ENCODE measurements at places on chromosomes 6 and 20.
A peak's percentile ranks its signal among the peaks of the same experiment; 100 is the strongest.

DNA sequence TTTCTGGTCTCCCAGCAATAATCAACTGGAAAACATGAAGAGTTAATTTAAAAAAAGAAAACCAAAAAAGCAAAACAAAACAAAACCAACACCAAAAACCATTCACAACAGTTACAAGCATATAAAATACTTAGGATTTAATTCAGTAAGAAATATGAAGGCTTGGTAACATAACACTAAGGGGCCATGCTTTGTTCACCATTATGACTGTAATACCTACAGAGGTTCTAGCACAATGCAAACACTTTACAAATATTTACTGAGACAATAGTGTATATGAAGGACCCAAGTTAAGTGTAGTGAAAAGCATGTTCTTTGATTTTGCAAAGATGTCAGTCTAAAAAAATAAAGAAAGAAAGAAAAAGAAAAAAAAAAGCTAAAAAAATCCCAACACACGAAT lies 109.8 kb upstream of the EMILIN3 start:
- no peak for DNase-seq

- DNase-seq, result no peak
These were observed 224.4 kb upstream of the SASH1 start for GRCh38 chr6:148118244-148118643.

- no peak for DNase-seq
These were observed 17.4 kb upstream of the FAXC start for GRCh38 chr6:99366852-99367251.

DNA sequence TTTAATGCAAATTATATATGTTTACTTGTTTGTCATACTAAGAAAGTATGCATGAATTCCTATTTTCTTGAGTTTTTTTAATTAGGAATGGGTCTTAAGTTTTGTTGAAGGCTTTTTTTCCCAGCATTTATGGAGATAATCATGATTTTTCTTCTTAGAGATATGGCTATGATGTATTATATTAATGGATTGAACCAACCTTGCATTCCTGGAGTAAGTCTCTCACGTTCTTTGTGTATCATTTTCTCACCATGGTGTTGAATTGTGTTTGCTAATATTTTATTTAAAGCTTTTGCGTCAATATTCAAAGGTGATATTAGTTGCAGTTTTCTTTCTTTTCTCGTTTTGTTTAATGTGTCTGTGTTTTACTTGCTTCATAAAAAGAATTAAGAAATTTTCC lies 48.4 kb upstream of the SLC35D3 start:
- no peak for DNase-seq

- no peak for DNase-seq
These were observed 244.4 kb upstream of the HSF2 start for GRCh38 chr6:122154912-122155575.

DNA sequence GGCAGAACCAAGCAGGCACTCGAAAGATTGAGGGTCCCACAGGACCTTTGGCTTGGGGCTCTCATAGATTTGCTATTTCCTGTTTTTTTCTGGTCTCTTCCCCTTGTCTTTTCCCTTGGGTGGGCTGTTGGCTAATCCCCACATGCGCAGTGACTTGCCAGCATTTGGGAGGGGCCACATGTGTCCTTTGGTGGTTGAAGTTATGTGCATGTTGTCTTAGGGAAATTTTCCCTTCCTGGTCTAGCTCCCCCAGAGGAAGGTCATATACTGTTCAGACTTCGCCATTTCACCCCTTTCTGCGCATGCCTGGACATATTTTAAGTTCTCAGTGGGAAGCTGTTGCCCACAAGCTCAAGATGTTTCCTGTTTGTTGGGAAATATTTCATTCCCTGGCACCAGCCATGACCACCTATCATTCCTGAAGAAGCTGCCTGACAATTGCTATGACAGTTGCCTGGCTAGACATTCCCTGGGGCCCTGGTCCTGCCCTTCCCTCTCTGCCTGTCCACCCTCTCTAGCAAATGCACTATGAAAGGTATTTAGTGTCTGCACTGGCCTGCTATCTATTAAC lies 156.2 kb upstream of the THBS2 start:
- DNase-seq, result no peak

- DNase-seq, result no peak
These were observed 44.7 kb downstream of the MBOAT1 start for GRCh38 chr6:20167601-20168000.

DNA sequence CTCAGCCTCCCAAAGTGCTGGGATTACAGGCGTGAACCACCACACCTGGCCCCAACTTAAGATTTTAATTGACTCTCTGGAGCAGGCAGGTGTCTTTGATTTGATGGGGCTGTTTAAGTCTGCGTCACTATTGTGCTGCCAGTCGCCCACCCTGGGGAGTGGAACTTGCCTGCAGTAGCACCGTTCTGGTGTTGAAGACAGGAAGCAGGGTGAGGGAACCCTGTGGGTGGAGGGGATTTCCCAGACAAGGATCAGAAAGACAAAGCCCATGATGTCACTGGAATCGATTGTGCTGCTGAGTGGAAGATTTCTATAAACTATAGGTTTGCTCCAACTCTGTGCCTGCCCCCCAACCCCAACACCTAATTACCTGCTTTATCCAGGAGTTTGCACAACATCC lies 11.0 kb downstream of the ALDH8A1 start:
- no peak for DNase-seq

- no peak for DNase-seq
These were observed 5.0 kb downstream of the PFDN4 start for GRCh38 chr20:54212871-54213270.

GRCh38 chr6:29748391-29749307 lies 25.4 kb downstream of the HLA-F start:
- peak; percentile 78 for DNase-seq

DNA sequence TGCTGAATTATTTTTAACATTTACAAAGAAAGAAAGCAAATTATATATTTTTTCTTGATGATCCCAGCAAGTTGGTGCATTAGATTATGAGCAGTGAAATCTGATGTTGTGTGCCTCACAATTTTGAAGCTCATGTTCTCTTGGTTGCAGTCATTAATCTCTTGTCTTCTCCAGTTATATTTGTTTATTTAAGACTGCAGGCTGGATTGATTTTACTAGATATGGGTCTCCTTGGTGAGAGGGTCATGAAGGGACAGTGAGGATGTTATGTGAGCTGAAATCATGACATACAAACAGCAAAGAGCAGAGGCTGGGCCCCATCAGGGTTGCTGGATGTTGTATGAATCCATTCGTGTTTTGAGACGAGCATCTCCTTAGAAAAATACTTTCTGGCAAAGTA lies 64.2 kb upstream of the AKIRIN2 start:
- no peak for DNase-seq

DNA sequence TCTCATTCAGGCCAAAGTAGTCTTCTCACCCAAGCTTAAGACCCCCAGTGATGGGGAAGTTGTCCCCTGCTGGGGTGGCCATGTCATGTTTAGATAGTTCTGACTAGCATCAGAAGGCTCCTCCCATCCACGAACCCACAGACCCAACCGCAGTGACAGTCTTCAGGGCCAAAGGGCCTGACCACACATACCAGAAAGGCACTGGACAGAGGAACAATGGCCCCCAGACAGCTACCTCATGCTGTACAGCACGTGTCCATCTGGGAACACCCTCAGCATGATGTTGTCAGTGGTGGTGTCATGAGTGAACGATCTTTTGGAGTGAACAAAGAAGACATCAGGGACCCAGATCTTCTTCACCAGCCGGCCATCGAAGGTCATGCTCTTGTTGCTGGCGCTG lies 46.3 kb downstream of the GABRR2 start:
- no peak for DNase-seq

GRCh38 chr6:25318589-25318988 lies 39.4 kb downstream of the CARMIL1 start:
- DNase-seq, result no peak

- DNase-seq, result no peak
These were observed 73.9 kb downstream of the DCDC2 start for GRCh38 chr6:24284006-24284405.

GRCh38 chr20:3660262-3661059 lies 2.7 kb downstream of the GFRA4 start:
- DNase-seq, result no peak

DNA sequence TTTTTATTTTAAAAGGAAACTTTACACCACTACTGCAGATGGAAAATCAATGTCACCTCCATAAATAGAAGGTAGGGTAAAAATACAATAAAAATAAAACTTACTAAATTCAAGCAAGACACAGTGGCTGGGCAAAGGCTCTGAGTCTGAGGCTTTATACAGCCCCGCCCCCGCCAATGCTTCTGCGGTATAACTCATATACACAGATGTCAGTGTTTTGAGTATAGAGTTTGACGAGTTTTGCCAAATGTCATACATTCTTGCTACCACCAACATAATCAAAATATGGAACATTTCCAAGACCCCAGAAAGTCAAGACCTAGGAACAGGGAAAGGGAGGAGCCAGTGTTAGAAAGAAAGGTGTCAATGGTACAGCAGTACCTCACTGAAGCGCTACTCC lies 12.8 kb downstream of the NFATC2 start:
- no peak for DNase-seq

GRCh38 chr6:74408844-74409243 lies 712.8 kb downstream of the CD109 start:
- no peak for DNase-seq

DNA sequence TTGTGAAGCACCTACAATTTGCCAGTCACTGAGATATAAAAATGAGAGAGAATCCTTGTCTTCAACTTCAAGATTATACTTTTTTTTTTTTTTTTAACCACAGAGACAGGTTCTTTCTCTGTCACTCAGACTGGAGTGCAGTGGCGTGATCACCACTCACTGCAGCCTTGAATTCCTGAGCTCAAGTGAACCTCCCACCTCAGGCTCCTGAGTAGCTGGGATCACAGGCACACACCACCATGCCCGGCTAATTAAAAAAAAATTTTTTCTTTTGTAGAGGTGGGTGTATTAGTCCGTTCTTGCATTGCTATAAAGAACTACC lies 51.6 kb upstream of the PMEPA1 start:
- no peak for DNase-seq

DNA sequence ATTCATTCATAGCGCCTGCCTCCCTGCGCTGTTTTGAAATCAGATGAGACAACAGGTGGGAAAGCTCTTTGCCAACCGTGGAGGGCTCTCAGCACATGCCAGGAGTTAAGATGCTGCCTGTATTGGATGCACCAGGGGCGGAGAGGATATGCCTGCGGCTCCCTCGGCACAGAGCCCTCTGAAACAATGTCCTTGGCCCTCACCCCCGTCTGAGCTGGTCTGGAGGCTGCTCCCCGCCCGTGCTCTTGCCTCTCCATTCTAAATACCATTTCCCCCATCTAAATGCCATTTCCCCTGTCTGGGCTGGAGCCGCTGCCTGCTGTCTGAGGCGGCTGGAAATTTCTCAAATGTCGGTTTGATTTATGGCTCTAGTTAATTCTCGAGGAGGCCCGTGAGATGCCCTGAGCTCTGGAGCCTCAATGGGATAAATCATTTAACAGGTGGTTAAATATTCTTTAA lies 50.8 kb upstream of the MLN start:
- DNase-seq, result no peak

- no peak for DNase-seq
These were observed 44.2 kb upstream of the SLC9A8 start for GRCh38 chr20:49768204-49769047.

DNA sequence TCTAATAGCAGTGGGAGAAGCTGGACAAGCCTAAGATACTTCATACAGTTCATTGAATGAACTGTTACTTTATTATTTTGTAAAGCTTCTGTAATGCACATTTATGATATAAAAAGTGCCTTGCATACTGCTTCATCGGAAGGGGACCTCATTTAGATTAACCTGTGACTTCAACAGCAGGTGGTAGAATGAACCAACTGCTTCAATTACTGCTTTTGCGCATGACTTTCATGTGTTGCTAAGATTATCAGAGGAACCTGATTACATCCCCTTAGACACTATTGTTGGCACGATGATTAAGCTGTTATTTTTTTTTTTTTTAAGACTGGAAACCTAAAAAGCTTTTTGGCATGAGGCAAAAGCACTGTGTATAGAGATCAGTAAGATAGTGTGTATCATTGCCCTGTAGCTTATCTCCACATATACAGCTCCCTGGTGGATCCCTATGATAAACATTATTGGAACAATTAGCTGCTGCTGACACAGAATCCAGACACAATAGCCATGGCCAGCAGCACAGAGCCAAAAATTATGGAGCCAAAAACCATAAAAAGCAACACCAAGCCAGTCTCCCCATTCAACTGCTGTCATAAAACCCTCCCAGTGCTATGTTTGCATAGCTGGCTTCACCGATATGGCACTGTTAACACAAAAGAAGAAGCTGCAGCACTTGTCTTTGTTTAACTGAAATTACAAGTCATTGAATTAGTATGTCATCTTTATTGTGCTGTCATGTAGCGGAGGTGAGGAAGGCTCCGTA lies 731.6 kb upstream of the MMS22L start:
- no peak for DNase-seq

DNA sequence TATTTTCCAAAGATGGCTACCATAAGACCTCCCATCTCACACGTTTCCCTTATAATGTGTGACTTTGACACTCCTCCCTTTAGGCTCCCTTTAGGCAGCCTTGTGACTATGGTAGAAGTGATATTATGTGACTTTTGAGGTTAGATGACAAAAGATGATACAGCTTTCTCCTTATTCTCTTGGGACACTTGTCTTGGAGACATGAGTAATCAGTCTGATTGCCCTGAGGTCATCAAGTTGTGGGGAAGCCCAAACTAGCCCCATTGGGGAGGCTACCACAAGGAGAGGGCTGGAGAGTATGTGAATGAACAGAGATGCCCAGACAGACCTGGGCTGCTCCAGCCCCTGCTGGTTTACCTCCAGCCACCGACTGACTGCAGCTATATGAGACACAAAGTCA lies 10.6 kb upstream of the DLK2 start:
- no peak for DNase-seq

- DNase-seq, result no peak
These were observed 241.6 kb downstream of the BTBD3 start for GRCh38 chr20:12159261-12159660.

- DNase-seq, result no peak
These were observed 35.7 kb downstream of the KCNB1 start for GRCh38 chr20:49446808-49447207.

- no peak for DNase-seq
These were observed 61.3 kb downstream of the PRDM1 start for GRCh38 chr6:106147476-106147875.

GRCh38 chr6:43746613-43747102 lies 23.4 kb upstream of the VEGFA start:
- no peak for DNase-seq

- no peak for DNase-seq
These were observed 57.0 kb upstream of the GNRH2 start for GRCh38 chr20:2986466-2986865.

DNA sequence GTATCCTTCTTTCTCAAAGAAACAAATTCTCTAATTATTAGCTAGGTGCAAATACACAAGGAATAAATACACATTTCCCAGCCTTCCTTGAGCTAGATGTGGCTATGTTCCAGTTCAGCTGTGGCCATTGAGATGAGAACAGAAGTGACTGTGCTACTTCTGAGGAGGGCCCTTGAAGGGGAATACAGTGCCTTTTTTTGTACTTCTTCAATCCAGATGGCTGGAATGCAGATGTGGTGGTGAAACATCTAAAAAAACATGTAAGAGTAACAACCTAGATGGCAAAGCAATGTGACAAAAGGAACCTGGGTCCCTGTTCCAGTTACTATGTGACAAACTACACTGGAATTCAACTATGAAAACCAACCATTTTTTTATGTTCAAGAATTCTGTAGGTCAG lies 115.4 kb upstream of the DST start:
- no peak for DNase-seq

All from activated CD8-positive, alpha-beta memory T cell treated with anti-CD3 and anti-CD28 coated beads for 1 hour (primary cell).